ENCODE measurements at places on chromosomes 12 and 14.
A peak's percentile ranks its signal among the peaks of the same experiment; 100 is the strongest.

DNA sequence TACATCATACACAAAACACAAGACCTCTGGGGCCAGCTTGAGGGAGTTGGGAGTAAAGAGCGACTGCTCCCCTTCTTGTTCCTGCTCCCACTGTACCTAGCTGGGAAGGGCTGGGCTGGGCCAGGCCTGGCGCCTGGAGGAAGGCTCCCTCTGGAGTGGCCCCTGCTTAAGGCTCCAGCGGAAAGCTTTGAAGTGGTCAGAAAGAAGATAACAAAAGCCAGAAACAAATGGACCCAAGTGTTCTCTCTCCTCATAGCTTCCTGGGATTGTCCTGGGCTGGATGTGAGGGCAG is 25.3 kb downstream of the PRPF40B start:
- ATAC-seq, result no peak

- no peak for ATAC-seq
Measured at GRCh38 chr12:120215357-120215735, 14.4 kb upstream of the RPLP0 start.

DNA sequence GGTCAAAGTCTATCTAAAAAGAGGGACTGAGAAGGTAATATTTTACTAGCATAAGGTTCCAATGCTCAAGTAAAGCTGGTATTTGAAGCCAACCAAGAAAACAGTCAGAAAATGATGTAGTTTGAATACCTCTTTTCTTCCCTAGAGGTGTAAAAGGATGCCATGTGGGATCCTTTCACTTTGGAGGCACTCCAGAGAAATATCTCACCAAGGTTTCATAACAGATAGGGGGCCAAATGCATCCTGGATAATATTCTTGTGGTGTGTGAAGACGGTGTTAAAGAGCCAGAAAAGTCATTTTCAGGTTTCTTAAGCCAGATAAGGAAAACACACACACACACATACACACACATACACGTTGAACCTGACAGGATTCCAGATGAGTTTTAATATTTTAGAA is 136.1 kb upstream of the PRKD1 start:
- ATAC-seq, result no peak

DNA sequence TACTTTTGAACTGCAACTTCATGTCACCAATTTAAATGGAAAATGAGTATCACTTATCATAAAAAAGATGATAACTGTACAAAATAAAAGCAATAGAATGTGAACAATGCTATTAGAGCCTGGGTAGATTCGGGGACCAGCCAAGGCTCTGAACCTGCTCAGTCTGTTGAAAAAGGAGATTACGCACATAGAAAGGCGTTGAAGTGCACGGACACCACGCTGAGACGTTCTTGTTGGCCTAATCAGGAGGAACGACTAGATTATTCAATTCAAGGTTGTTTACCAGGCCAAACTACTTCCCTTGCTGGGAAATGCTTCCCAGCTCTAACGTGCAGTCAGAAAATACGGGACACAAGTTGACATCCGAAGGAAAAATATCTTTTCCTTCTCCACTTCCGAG is 23.5 kb upstream of the BDKRB1 start:
- ATAC-seq, result no peak

GRCh38 chr14:24366721-24367513 is 1.1 kb upstream of the NFATC4 start:
- ATAC-seq, result peak; percentile 46

- no peak for ATAC-seq
Measured at GRCh38 chr12:115572440-115572839, 705.1 kb downstream of the MED13L start.

DNA sequence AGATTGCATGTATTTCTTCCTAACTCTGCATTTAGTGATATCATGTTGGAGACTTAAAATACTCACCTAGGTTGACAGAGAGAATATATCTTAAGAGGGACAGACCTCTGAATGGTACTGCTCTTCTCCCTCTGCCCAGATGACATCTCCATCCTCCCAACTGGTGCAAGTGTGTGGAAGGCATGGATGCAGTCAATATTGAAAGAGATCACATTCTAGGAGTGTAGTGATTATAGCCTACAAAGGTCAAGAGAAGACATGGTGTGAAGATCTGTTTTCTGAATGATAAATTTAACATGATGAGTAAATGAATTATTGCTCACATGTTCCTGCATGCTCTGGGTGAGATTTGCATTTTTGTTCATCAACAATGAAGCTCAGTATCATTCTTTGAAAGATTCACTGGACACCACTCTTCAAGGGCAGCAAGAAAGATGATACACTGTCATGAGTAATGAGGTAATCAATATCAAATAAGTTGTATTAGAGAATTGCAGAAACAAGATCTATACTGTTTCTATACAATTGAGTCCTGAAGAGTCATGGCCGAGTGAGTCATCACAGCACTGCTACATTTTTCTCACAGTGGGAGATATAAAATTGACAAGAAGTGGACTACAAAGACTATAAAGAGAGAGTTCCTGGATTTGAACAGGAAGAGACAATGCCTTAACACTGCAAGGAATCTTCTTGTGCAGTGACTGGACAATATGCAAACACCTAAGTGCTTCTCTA is 183.3 kb upstream of the KRR1 start:
- ATAC-seq, result peak; percentile 12

- no peak for ATAC-seq
Measured at GRCh38 chr12:55995366-55995765, 1.7 kb upstream of the SUOX start.

GRCh38 chr14:72606879-72607278 is 287.0 kb downstream of the DPF3 start:
- ATAC-seq, result no peak

DNA sequence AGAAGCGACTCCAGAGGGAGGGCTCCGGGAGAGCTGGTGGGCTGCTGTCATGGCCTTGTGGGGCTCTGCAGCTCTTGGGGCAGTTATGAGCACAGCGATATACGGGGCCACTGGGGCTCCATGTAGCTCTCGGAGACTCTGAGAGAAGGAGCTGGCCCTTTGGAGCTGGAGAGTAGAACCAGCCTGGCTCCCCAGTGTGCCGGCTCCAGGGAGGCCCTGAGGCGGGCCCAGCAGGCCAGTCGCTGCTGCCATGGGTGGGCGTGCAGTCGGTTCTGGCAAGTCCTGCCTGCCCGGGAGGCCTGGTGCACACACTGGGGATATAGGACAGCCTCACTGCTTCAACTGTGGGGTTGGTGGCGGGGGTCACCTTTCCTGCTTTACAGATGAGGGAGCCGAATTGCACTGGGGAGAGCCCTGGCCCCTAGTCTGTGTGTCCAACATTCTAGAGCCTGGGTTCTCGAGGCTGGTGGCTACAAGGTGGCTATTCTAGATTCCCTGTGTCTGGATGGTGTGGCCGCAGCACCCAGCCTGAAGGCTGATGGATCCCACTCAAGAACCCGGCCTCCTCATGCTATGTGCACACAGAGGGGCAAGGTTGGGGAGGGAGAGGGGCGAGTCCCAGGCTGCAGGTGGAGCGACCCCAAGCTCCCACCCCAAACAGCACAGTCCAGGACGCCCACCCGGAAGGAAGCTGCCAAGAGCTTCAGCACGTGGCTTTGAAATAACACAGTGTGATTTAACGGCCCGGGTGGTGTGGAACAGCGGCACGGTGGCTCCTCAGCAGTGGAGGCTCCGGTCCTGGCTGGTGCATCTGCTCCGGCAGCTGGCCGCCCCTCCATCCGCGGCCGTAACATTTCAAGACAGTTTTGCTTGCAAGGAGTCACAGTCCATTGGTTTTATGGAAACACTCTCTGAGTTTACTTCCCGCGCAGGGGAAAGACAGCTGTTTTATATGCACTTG is 188.3 kb upstream of the C14orf180 start:
- ATAC-seq, result no peak

DNA sequence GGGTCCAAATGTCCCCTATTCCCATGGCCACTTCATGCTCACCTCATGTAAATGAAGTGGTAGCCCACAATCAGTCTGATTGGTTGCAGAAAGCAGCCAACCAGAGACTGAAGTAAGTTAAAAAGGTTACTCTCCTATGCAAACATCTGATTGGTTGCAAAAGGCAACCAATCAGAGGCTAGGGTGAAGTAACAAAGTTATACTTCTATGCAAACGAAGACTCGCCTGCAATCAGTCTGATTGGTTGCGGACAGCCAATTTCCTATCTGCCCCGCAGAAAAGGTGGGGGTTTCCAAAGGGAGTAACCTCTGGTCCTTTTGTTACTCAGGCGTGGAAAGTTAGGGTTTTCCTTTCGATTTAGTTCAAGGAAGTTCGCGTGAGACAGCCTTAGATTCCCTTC is 208.1 kb upstream of the NEDD1 start:
- ATAC-seq, result no peak

- no peak for ATAC-seq
Measured at GRCh38 chr14:84087986-84088531, 1441.9 kb upstream of the FLRT2 start.
